ENCODE measurements at places on chromosomes 6 and 20. TPM values are rescaled to one million over a fixed set of nuclear protein-coding genes. Genes with fewer than 3 reads are reported as not detected.

GRCh38 chr20:58708246-58708931 is 15.8 kb downstream of the NPEPL1 start:
- DNase-seq, result no peak

DNA sequence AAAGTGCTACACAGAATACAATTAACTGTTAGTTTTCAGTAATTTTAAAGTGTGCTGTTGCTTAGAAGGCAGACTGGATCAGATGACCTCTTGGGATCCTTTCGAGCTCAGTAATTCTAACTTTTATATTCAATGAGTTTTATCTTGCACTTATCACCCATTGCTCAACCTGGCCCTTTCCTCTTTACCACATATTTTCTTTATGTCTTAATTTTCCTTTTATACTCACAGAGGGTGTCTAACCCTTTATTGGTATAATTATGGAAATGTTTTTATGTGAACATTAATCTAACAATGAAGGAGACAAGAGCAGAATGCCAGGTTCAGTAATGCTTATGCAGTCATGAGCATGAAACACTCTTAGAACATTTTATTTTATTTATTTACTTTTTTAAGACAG is 39.7 kb upstream of the CARMIL1 start:
- DNase-seq, result no peak

GRCh38 chr6:33213166-33213988 is 5.1 kb downstream of the RING1 start:
- peak; percentile 55 for DNase-seq

DNA sequence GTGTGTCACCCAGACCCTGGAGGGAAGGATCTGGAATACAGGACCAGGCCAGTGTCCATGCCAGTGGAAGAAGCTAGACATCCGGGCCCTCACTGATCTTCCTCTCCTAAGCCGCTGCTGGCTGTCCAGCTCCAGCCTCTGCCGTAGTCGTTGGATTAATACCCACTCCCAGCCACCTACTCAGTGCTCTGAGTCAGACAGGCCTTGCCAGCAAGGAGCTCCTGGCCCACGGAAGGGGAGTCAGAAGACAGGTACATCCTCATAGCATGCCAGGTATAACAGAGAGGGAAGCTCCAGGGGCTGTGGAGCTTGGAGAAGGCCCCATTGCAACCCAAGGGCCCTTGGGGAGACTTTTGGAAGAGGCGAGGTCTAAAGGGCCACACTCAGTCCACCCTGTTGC is 49.0 kb downstream of the STK35 start:
- DNase-seq, result no peak

DNA sequence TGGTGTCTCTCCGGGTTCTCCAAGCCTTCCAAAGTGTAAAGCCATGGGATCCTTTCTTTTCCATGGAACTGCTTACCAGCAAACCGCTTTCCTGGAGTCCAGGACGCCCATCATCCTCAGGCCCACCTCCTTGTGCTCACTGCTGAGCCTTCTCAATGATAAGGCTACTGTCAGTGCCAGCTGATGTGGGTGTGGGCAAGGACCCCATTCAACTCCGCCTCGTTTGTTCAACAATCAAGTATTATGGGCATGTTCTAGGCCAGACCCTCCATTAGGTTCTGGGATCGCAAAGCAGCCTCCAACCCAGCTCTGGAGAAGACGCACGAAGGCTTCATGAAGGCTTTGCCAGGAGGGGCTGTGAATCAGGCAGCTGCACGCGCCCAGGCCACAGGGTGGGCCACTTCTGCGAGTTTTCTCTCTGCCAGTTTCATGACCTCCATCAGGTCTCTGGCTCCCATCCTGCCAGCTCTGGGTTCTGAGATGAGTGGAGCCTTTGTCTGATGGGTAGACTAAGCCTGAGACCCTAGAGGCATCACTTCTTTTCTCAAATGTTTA is 177.1 kb downstream of the MRPL14 start:
- DNase-seq, result no peak

DNA sequence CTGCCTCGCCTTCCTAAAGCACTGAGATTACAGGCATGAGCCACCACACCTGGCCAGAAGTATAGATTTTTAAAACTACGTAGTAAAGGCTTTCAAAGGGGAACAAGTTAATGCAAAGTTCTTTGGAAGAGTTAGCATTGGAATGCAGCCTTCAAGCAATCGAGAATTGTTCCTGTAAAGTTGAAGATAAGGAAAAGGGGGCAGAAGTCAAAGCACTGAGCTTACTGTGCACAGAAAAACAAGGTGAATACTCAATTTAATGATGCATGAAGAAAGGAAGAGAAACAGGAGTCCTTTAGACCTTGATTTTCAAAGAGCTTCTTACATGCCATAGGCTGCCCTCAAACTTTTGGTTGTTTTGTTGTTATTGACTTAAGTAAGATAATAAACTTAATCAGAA is 29.1 kb upstream of the LGSN start:
- no peak for DNase-seq

DNA sequence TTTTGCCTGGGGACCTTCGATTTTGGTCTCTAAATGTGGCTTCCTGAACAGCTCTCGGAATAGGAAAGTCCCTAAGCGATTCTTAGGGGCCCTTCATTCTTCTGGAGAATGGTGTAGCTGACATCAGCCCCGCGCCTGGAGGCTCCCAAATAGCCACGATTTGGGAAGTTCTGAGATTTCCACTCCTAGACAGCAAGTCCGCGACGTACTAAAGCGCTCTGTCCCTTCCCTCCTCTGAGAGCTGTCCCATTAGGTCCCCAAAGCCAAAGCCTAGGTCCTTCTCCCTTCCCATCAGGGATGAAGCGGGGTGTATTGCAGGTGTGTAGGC is 756 bp downstream of the MOXD1 start:
- DNase-seq, result no peak

- DNase-seq, result no peak
Observed at GRCh38 chr6:114007516-114007915, 36.6 kb upstream of the HDAC2 start.

DNA sequence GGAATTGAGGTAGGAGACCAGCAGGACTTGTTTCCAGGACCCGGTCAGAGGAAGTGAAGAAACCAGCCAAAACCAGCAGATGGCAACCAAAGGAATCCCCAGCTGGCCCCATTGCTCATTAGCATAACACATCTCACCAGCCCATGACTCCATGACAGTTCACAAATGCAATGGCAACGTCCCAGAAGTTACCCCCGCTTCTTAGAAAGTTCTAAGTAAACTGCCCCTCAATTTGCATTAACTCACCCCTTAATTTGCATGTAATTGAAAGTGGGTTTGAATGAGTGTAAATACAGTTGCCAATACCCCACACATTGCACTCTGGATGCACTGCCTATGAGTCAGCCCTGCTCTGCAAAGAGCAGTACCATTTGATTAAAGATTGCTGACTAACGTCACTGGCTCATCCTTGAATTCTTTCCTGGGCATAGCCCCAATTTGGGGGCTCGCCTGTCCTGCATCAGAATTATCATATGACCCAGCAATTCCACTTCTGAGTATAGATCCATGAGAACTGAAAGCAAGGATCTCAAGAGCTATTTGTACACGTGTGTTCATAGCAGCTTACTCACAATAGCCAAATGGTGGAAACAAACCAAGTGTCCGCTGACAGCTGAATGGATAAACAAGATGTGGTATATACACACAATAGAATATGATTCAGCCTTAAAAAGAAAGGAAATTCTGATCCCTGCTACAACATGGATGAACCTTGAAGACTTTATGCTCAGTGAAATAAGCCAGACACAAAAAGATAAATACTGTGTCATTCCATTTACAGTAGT is 36.4 kb downstream of the MYLK4 start:
- no peak for DNase-seq

DNA sequence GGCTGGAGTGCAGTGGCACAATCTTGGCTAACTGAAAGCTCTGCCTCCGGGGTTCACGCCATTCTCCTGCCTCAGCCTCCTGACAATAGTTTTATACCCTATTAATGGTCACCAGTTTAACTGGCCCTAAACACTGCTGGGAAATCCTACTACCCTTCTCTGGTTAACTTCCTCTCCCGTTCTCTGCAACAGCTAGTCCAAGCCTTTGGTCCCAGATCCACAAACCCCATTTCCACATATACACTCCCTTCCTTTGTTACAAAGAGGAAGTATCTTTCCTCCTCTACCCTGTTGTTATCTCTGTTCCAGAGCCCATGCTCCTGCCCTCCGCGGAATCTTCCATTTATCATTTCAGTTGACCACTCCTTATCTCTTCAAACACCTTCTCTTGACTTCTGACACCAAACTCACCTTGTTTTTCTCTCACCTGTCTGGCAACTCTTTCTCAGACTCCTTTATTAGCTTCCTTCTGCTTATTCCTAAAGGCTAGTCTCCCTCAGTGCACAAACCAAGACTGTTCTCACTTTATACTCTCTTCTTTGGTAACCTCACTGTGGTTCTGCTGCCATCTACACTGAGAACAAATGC is 25.0 kb upstream of the TBC1D22B start:
- DNase-seq, result no peak

GRCh38 chr6:84263557-84263956 is 36.1 kb upstream of the CEP162 start:
- no peak for DNase-seq

DNA sequence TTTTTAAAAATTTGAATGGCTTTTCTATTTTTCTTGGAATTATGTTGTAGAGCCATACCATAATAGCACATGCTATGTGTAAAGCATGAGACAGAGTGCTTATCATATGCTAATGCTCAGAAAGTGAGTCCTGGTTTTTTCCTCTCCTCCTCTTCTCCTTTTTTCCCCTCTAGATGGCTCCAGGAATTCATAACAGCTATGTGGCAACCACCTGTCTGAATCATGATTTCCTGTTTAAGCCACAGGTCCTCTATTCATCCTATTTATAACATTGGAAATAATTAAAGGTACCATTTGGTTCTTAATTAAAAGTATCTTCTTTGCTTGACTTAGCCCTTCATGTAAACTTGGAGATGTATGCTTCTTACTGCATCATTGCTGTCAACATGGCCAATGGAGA is 260.0 kb upstream of the MAP3K7 start:
- DNase-seq, result no peak

- no peak for DNase-seq
Observed at GRCh38 chr6:52359403-52359802, 2.5 kb upstream of the PAQR8 start.

DNA sequence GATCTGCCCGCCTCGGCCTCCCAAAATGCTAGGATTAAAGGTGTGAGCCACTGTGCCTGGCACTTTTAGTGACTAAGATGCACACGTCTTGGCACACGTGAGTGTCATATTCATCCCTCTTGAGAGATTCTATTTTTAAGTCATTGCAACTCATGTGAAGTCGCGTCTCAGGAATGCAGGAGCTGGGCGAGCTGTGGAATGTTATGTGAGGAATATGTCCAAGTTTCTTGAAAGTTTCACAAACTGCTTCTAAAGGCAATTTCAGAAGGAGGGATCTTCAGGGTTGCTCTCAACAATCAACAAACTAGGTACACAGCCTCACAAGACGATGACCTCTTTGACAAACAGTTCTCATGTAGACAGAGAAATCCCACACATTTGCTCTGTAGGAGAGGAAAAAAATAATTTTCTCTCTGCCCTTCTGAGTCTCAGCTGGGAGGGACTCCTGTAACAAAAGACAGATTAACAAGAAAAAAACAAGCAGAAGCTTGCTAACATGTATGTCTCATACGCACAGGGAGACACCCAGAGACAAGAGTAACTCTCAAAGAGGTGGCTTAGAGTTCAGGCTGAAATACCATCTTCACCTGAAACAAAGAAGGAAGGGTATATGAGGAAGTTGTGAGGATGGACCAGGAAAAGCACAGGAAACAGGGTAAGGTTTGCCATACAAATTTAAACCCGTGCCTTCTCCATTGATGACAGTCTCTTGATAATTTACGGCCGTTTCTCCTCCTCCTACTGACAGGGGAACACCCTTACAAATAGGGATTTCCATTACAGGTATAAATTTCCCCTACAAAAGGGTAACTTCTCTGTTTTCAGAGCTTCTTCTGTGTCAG is 45.3 kb upstream of the FAM50B start:
- DNase-seq, result no peak

- DNase-seq, result no peak
Observed at GRCh38 chr6:17870300-17871188, 116.9 kb downstream of the KIF13A start.

- no peak for DNase-seq
Observed at GRCh38 chr6:164569509-164569908, 739.9 kb downstream of the C6orf118 start.

Gene VIP
- not detected for total RNA-seq

Gene GHRH
- total RNA-seq, result not detected

Gene L3MBTL1
- 19.9 TPM for total RNA-seq

Gene OOEP
- total RNA-seq, result not detected

Gene TRAPPC3L
- total RNA-seq, result not detected

Data from glutamatergic neuron (in vitro differentiated cells).